ENCODE measurements at places on chromosomes 1 and 21.

- no peak for ATAC-seq
Measured at GRCh38 chr1:199629624-199630023, 397.9 kb upstream of the NR5A2 start.

DNA sequence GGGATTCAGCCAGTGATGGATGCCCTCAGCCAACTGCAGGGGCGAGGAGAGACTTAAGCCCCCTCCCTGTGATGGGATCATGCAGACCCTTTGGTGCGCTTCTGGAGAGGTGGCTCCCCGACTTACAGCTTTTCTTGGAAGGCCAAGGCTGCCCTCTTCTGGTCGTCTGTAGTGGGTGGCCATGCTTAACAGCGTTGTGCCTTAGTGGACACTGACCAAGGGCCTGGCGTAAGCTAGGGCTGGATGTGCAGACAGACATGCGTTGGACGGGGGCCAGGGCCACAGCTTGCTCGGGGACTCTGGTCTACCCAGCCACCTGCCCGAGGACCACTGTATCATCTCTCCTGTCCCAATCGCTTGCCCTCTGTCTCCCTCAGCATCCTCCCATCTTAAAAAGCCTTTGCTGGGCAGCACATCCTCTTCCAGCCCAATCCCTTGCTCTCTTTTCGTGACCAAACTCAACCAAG lies 5.5 kb downstream of the AZIN2 start:
- ATAC-seq: no peak

DNA sequence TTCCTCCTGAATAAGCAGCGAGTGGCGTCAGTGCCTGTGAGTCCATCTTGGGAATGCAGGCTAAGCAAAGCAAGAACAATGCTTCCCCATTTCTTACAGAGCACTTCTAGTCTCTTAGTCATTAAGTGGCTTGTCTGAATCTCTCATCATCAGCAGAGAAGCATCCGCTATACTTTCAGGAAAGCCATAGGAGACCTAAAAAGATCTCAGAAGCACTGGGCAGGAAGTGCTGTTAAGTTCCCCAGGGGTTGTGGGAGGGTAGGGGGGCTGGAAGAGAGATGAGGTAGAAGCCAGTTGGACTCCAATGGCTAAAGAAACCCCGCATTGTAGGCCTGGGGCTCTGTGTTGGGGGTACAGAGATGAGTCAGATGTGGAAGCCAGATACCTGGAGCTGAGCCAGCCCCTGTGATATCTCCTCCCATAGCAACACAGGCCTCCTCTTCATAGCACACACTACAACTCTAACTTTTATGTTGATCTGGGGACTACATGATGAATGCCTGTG lies 44.9 kb downstream of the SYT6 start:
- no peak for ATAC-seq

- ATAC-seq: no peak
Measured at GRCh38 chr1:7608628-7609305, 162.3 kb upstream of the VAMP3 start.

DNA sequence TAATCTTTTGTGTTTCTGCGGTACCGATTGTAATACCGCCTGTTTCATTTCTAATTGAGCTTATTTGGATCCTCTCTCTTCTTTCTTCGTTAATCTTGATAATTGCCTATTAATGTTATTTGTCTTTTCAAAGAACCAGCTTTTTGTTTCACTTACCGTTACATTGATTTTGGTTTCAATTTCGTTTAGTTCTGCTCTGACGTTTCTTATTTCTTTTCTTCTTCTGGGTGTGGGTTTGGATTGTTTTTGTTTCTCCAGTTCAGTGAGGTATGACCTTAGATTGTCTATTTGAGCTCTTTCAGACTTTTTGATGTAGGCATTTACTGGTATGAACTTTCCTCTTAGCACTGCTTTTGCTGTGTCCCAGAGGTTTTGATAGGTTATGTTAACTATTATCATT lies 9.4 kb downstream of the OR2M2 start:
- ATAC-seq: no peak

DNA sequence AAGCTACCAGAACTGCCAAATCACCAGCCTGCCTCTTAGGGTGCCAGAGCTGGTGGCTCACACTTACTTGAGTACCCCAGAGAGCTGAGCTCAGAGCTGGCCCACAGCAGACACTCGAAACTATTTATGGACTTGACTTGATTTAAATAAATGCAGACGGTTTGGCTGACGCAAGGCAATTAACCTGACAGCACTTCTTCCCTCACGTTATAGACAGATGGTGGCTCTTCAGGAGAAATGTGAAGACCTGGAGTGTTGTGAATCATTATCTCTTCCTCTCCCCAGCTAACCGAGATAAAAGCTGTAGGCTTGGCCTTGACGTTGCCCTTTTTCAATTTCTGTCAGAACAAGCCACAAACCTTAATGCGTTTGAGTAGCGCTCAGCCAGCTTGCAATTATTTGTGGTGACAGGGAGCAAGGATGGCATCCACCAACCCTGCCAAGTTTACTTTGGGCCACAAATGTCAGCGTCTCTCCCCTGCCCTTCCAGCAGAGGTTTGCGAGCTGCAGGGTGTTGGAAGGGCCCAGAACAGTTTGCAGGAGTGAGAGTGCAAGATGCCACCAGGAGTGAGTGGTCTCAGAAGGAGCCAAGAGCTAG lies 34.0 kb upstream of the BCAR3 start:
- peak; percentile 60 for ATAC-seq

GRCh38 chr1:112460615-112461014 lies 48.1 kb upstream of the WNT2B start:
- no peak for ATAC-seq

DNA sequence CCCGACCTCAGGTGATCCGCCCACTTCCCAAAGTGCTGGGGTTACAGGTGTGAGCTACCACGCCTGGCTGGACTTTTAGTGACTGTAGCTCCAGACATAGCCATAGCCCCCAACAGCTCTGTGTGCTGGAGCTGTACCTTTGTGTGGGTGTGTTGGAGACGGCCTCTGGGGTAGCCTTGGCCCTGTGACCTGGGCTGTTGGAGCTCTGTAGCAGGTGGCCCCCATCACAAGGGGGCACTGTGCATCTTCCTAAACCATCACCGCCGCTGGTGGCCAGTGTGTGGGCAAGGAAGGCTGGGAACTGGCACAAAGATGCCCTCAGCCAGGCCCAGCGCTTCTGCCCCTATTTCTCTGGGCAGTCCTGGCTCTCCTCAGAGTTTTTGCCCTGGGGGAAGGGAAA lies 38.4 kb upstream of the FOXO6 start:
- no peak for ATAC-seq

DNA sequence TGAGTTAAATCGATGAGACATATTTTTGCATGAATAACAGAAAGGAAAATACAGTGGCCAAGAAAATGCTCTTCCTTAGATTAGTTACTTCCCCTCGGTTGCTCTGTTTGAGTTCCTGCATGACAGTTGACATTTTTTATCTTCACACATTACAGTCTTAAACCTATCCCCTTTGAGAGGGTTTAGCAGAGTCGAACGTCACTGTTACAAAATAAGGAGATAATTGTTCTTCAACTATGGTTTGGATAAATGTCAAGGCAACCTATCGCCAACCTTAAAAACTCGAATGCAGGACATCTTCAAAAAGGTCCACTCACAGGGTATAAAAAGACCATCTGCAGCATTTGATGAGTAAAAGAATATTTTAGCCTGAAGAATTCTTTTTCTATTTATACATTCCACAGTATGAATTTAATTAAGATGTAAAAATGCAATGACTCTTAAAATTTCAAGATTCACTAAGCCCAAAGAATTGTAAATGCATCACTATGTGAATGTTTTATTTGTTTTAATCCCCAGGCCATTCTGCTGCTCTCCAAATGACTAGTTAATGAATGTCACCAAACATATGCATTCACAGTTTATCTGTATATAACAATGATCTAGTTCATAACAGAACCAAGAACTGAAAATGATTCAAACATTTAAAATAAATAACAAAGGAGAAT lies 68.9 kb upstream of the COL11A1 start:
- no peak for ATAC-seq

GRCh38 chr21:30463713-30464112 lies 16.5 kb downstream of the KRTAP19-1 start:
- no peak for ATAC-seq

- ATAC-seq: no peak
Measured at GRCh38 chr21:42939582-42940413, 14.4 kb upstream of the ERVH48-1 start.

DNA sequence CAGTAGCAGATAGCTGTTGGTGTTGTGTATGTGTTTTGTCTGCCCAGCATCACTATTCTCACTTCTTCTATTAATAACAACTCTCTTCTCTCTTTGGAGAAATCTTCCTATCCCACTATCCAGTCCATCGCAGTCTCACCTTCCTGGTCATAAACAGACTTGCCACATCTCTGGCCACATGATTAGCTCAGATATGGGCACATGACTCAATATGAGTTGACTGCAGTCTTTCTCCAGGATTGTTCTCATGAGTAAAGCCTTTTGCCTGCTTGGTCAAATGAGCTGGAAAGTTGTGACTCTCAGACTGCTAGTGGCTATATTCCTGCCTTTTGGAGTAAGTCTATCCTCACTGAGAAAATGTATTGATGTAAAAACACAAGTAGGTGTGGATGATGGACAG lies 32.9 kb upstream of the TADA1 start:
- ATAC-seq: no peak

GRCh38 chr1:43432907-43433306 lies 20.8 kb downstream of the HYI start:
- ATAC-seq: no peak

DNA sequence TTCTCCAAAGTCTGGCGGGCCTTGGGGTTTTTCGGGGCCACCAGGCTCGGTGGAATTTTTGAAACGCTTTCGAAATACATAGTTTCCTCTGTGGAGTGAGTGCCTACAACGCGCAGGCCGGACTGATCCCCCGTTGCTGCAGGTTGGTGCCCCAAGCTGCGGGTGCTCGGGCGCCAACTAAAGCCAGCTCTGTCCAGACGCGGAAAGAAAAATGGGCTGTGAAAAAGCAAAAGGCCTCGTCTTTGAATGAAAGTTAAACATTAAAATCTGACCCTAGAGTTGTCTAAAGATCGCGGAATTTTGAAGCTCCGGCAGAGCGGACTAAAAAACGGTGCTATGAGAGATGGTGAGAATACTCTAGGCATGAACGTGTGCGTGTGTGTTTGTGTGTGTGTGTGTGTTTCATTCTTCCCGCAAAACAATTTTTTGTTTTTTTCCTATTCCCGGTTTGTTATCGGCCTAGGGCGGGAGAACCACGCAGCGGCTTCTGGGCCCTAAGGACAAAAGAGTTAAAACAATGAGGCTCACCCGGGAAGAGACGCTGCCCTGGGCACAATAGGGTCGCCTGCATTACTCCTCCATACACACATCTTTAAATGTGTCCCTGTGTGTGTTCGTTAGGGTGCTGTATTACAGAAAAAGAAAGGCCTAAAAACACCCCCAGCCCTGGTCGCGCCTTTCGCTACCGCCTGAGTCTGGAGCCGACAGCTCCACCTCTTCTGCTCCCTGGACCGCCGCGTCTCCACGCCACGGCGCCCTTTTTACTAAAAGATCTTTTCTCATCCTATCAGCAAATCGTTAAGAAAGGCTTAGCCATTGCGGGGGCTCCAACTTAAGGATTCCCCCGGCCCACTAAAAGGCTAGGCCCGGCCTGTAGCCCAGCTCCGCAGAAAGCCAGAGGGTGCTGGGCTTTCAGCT lies 3.2 kb downstream of the TBX15 start:
- no peak for ATAC-seq

GRCh38 chr1:159212596-159212995 lies 7.9 kb downstream of the ACKR1 start:
- ATAC-seq: no peak

DNA sequence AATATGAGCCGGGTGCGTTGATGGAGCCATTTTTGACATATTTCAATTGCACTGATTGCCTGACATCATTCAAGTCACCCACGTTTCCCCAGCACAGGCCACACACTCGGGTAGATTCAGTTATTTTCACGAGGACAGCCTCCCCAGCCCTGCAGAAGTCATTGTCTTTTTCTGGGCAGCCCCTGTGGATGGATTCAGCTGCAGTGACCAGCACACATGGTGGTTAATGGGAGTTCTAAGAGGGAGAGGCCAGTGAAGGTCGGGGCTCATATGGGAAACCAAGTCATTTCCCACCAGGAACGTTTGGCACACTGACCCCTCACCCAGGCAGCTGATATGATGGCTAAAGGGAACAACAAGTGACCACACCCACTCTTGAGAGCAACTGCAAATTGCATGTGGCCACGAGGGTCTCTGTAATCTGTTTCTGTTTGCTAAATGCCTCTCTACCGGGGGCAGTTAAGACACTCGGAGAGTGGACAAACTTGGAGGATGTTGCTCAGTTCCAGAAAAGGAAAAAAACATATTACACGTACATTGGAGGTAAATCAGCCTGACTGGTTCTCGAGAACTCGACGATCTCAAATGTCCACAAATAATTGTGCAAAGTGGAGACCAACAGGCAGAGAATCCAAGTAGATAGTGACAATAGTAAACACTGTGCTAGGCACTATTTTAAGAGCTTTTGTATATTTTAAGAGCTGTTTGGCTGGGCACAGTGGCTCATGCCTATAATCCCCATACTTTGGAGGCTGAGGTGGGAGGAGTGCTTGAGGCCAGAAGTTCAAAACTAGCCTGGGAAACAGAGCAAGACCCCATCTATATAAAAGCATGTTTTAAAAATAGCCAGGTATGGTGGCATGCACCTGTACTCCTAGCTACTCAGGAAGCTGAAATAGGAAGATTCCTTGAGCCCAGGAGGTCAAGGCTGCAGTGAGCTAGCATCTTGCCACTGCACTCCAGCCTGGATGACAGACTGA lies 167.2 kb upstream of the IRF2BP2 start:
- no peak for ATAC-seq

- ATAC-seq: no peak
Measured at GRCh38 chr1:179327679-179328078, 34.1 kb downstream of the SOAT1 start.

DNA sequence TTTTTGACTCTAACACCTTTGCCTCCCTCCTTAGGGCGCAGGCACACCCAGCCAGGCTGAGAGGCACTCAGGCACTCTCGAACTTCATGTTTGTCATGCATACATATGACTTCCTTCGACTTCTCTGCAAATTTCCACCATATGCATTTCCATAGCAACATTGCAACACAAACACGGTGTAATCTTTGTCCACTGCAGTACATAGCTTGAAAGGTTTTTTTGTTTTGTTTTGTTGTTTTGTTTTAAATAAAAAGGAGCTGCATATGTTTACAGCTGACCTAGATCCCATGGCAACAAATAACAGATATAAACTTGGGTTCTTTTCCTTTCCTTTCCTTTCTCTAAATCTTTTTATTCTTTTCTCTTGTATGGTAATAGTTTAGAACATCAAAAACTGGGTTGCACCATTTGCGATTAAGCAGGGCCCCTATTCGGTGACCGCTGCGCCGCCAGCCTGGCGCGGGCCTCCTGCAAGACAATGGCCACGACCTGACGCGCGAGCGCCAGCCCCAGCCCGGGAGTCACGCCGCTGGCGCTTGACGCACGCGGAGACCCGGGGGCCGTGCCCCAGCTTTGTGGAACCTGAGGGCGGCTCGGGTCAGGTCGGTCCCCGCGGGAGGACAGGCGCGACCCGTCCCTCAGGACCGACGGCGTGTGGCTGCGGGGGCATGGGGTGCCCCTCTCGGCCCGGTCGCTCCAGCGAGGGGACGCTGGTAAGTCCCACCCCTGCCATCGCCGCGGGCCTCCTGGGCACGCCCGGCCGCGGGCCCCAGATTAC lies 35.2 kb downstream of the CCN1 start:
- no peak for ATAC-seq

- ATAC-seq: peak; percentile 74
Measured at GRCh38 chr1:54800899-54801759, at the start of gene TTC22. Gene TTC22, minus strand, starts transcription at chr1:54801323. Its CDS starts 160 bp downstream, at chr1:54801163.

- ATAC-seq: no peak
Measured at GRCh38 chr1:172373864-172374263, 46.6 kb upstream of the C1orf105 start.

GRCh38 chr1:56908619-56909221 lies 54.1 kb downstream of the C8A start:
- ATAC-seq: no peak
